ENCODE measurements at places on chromosomes 11 and 22.

- no peak for DNase-seq
Observed at GRCh38 chr11:128302425-128303186, 284.8 kb downstream of the ETS1 start.

DNA sequence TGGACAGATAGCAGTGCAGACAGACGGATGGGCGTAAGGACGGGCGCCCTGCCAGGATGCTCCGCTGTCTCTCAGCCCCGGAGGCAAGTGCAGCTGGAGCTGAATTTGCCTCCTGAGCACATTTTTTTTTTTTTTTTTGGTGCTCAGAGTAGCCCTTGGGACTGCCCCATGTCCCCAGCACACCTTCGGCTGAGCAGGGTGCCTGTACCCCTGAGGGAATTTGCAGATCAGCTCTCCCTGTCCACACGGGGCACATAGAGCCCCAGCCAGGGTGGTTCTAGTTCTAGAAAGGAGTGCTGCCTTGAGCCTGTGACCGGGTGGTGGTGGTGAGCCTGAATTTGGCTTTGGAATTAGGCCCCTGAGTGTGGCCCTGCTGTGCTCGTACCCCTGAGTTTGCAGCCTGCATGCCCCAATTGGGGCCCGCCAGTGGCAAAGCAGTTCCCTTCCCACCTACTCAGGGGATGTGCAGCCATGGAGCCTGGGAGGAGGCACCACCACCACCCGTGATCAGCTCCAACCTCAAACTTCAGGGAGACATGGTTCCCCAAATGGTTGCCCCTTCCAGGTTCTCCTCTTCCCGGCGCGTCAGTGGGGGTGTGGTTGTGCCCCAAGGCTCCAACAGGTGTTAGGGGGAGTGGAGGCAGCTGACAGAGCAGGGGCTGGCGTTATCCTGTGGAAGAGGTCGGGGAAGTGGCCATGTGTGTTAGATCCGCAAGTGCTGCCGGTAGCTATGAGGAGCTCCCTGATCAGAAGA is 1232.7 kb downstream of the BRD1 start:
- DNase-seq: no peak

- no peak for DNase-seq
Observed at GRCh38 chr11:115104851-115105453, 399.3 kb downstream of the CADM1 start.

GRCh38 chr22:24894220-24894975 is 52.1 kb downstream of the LHFPL7 start:
- peak; percentile 96 for DNase-seq

GRCh38 chr11:122850076-122850631 is 11.9 kb downstream of the CRTAM start:
- no peak for DNase-seq

GRCh38 chr11:128949791-128950454 is 7.3 kb upstream of the TP53AIP1 start:
- DNase-seq: no peak

GRCh38 chr11:74777877-74778276 is 29.2 kb downstream of the RNF169 start:
- DNase-seq: no peak

- DNase-seq: peak; percentile 6
Observed at GRCh38 chr22:21568347-21569075, 997 bp downstream of the UBE2L3 start.

- no peak for DNase-seq
Observed at GRCh38 chr11:2923446-2924375, 5.5 kb downstream of the PHLDA2 start.

DNA sequence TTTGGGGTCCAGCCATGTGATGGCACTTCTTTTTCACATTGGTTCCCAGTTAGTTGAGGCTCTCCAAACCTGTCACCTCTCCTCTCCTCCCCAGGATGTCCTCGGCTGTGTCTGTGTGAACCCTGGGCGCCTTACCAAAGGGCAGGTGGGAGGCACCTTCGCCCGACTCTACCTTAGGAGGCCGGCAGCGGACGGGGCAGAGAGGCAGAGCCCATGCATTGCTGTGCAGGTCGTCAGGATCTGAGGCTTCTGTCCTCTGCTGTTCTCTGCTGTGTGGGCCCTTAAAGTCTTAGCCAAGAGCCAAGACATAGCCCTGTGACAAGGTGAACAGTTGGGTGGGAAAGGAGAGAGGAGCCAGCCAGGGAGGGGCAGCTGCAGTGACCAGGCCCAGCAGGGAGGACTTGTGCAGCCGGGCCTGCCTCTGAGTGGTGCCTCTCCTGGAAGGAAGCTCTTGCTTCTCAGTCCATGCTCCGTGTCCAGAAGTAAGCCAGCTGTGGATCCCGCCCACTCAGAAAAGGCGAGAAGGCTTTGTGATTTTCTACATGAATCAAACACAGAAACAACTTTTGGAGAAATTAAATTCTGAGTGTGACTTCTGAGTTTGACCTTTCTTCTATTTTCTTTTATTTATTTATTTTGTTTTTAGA is 17.5 kb upstream of the CDC42EP2 start:
- DNase-seq: no peak

- DNase-seq: no peak
Observed at GRCh38 chr11:16097543-16097942, 258.8 kb downstream of the SOX6 start.

- DNase-seq: no peak
Observed at GRCh38 chr22:19626042-19626587, 88.2 kb upstream of the SEPTIN5 start.

DNA sequence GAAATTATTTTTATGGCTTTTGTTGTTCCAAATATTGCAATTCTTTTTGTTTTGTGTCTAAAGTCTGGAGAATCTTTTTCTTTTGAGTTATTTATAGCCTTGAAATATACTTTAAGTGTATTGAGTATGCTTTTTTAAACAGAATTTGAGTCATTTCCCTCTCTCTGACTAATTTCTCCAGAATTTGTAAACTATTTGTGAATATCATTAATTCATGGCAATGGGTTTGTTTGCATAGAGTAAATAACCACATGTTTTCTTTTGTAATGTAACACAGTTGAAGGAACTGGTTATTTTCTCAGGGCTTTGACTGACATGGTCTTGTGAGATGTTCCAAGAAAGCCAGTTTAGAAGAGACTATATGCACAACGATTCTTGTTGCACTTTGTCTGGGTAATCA is 30.9 kb upstream of the MPEG1 start:
- DNase-seq: peak; percentile 66

- DNase-seq: no peak
Observed at GRCh38 chr11:15519124-15519791, 404.5 kb downstream of the INSC start.

DNA sequence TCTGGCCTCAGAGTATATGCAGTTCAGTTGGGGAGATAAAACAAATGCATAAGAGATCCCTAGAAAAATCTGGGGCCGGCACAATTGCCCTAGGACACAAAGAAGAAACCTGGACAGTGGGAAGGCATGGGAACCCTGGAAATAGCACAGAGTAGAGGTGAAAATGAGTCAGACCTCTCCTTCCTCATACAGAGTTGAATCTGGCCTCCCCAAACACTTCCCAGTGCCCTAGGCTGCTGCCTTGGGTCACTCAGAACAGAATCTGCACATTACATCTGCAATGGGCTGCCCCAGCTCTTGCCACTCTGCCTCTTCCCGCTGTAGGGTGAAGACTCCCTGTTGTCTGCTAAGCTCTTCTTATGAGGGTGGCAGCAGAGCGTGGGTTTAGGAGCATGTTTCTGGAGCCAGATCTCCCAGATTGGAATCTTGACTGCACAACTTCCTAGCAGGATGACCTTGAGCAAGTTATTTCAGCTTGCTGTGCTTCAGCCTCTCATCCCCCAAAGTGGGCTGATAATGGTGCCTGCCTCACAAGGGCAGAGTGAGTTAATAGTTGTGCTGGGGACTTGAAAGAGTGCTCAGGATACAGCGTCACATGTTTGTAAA is 47.1 kb upstream of the NECTIN1 start:
- DNase-seq: no peak

DNA sequence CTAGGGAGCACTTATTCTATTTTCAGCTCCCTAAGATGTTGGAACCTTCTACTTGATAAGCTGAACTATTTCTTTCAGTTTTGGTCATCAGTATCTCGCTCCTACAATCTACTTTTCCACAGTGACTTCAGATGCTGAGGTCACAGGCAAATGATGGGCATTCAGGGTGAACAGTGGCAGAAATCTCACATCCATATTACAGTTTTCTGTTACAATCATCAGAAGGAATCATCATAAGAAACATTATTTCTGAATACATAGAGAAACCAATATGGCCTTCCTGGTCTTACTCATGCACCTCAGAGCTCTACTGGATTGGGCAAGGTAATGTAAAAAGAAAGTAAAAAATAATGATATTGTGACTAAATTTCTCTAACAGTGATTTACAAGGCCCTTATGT is 39.4 kb upstream of the DDI1 start:
- no peak for DNase-seq

DNA sequence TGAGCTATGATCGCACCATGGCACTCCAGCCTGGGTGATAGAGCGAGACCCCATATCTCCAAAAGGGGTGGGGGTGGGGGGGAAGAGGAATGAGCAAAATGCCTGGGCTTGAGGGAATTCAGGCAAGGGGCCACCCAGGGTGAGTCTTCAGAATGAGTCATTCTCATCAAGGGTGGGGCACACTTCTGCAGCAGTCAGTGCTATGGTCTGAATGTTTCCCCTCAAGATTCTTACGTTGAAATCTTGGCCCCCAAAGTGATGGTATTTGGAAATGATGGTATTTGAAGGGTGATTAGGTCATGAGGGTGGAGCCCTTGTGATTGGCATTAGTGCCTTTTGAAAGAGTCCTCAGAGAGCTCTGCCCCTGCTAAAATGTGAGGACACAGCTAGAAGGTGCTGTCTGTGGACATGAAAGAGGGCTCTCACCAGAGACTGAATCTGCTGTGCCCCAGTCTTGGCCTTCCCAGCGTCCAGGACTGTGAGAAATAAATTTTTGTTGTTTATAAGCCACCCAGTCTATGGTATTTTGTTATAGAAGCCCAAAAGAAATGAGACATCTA is 86.4 kb upstream of the THY1 start:
- DNase-seq: peak; percentile 56

DNA sequence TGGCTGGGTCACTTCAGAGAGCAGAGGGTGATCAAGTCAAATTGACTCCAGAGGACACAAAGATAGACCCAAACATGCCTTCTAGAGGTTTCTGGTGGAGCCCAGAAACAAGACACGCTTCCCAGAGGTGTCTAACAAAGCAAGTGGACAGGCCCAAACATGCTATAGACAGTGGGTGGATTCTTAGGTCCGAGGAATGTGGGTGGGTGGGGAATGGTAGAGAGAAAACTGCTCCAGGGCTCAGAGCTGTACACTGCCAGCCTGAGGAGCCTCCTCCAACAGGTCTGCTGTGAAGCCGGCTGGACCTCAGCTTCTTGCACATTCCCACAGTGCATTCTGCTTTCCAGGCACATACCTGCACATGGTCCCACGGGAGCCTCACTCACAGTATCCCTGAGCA is 116.8 kb upstream of the NECTIN1 start:
- DNase-seq: no peak

Measured in HCEC 1CT (cell line).